ENCODE measurements at places on chromosomes 3 and 15.

- DNase-seq = no peak
Measured at GRCh38 chr15:90161950-90162361, 39.2 kb upstream of the SEMA4B start.

- DNase-seq = no peak
Measured at GRCh38 chr3:120506076-120506827, 55.5 kb upstream of the FSTL1 start.

DNA sequence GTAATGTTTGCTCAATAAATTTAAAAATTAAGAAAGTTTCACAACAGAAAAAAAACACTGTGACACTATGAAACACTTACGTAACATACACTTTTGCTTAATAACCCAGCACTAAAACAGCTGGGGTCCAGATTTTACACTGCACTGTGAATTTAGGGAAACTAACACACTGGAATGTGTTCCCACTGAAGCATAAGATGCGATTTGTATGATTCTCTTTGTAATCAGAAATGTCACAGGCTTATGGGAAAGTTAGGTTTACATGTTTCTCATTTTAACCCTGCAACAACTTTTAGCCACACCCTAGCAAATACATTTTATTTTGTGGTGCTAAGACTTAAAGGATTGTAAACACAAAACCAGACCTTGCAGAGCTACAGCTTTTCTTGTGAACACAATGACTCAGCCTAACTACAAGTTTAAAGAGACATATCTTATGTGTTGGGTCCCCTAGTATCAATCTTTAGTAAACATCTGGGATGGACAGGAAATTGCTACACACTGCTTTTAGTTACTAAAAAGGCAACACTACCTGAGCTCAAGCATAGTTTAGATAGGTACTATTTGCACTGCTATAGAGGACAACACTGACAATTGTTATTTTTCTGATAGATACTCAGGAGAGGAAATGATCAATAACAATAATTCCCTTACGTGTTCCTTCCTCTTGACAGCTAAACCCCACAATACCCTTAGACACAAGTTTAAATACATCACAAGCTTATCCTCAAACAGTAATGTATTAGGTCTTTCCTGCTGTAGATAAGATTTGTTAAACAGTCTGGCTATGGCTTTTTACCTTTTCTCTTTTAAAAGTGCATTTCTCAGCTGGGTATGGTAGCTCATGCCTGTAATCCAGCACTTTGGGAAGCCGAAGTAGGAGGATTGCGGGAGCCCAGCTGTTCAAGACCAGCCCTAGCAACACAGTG is 3.8 kb downstream of the PLD1 start:
- DNase-seq = no peak

DNA sequence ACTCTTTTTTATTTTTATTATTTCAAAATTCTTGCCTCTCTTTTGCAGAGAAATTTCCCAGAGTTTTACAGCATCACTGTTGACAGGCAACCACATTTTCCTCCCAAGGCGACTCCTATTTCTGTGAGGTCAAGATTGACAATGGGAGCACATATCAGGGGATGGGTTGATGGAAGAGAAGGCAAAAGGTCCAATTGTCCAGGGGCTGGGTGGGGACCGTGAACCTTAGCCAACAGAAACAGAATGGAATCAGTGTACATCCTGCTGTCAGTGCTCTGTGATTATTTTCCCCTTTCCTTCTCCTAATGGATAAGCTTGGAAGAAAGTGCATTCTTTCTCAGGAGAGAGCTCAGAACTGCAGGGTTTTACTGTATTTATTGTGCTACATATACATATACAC is 42.4 kb downstream of the CNTN6 start:
- DNase-seq = no peak

DNA sequence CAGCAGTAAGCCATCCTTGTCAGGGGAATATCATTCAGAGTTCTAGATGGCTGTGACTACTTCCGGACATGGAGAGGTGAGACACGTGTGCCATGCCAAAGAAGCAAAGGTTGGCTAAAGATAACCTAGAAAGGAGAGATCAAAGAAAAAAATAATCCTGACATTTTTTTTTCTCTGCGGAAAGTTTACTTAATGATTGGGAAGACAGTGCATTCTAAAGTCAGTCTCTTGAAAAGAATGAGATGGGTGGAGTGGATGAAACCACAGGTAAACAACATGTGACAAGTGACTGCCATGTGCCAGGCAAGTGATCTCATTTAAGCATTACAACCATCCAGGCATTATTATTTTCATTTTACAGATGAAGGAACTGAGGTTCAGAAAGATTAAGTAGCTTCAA is 436.6 kb downstream of the SOX2 start:
- DNase-seq = no peak

DNA sequence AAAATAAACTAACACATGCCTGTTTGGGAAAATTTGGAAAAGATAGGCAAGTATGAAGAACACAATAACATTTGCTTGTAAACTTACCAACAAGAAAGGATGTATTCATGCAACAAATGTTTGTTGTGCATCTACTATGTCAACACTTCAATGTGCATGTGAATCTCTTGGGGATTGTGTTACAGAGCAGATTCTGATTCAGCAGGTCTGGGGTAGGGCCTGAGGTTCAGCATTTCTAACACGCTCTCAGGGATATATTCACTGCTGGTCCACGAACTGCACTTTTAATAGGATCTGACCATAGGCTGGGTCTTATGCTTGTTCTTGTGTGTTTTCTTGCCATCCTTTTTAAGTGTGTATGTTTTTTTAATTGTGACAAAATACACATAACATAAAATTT is 11.8 kb downstream of the GPD1L start:
- no peak for DNase-seq

GRCh38 chr15:64680097-64680496 is 95.3 kb downstream of the RBPMS2 start:
- no peak for DNase-seq
